ENCODE measurements at places on chromosomes 3 and 15.
A peak's percentile ranks its signal among the peaks of the same experiment; 100 is the strongest.

- peak; percentile 38 for DNase-seq
Measured at GRCh38 chr15:85489773-85490493, 109.5 kb downstream of the AKAP13 start.

DNA sequence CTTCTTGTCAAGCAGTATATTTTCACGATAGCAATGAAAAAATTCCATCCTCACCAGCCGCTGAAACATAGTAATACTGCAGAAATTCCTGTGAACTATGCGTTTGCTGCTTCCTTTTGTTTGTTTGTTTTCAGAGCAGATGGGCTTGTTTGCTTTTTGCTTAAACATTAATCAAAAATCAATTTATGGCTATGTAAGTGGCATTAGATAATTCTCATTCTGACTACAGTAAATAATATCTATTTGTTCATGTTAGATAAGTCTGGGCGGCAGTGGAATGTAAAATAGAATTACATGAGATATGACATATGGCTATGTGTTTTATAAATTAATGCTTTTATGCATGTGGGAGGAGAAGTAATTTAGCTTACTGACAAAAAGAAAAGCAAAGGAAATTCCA, 163.7 kb downstream of the PGPEP1L start:
- DNase-seq: no peak

GRCh38 chr3:112128843-112129727, 4.0 kb downstream of the GCSAM start:
- DNase-seq: no peak

DNA sequence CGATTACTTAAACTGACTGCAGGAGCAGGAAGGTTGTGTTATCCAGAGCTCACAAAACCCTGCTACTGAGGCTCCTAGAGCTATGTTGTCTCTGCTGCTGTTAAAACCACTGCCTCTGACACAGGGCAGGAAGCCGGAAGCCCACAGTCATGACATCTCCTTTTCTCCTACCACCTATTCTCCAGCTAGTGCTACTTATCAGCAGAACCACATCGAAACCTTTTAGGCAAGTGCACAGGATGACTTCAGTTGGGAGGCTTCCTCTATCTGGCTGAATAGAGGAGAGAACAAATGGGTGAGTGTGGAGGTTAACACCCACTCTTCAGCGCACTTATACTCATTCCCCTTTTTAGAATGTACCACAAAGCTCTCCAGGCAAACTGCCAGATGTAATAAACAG, 638.0 kb downstream of the OTOL1 start:
- DNase-seq: no peak

DNA sequence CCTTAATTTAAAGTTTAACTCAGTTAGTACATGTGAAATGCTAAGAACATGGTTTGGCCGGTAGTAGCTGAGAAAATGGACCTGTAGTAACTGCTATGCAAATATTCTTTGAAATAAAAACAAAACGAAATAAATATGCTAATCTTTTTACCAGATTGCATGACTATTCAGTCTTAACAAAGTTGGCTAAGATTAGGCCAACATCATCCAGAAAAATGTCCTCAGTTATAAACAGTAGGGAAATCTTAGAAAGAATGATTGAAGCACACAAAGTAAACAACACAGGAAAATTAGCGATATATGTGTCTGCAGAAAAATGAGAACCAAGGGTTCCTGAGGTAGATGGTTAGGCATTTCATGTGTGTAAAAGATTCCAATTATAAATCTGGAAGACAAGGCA, 832.1 kb downstream of the TUSC7 start:
- no peak for DNase-seq

DNA sequence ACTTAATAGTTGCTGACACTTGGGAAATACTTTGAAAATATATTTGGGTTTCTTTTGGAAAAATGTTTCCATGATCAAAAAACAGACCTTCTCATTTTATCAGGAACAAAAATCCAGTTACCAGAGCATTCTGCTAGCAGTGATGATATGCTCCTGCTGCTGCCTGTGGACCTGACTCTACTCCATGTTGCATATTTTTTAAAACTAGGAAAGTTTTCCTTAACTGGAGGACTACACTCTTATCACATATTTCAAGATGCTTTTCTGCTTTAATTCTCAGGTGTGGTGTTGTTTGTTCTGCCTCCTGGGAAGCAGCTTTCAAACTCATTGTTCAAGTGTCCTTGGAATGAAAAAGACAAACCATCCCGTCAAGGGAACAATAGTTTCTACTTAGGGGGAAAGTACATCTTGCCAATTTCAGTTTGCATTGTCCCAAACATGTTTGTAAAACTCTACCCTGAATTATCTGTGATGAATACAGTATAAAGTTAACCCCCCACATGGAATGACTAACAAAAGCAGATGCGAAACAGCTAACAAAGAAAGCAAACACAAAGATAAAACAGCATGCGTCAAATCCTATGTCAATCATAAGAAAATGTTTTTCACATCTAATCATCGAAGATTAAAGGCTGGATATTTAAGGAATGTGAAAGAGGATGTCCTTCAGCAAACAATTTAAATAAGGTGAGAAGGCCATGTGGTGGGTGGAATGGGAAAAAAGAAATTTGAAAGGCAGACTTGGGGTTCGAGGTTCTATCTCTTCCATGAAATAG, 40.1 kb upstream of the PSMD6 start:
- DNase-seq: no peak

DNA sequence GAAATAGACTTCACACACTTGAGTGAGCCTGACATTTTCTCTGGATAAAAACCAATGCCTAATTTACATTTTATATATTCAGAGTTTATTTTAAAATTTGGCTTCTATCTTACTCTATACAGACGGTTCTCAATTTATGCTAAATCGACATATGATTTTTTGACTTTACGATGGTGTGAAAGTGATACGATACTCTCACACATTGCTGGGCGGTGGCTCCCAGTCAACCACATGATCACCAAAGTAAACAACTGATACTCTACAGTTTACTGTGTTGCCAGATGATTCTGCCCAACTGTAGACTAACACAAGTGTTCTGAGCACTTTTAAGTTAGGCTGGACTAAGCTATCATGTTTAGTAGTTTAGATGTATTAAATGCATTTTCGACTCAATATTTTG, 25.1 kb upstream of the GADL1 start:
- no peak for DNase-seq

DNA sequence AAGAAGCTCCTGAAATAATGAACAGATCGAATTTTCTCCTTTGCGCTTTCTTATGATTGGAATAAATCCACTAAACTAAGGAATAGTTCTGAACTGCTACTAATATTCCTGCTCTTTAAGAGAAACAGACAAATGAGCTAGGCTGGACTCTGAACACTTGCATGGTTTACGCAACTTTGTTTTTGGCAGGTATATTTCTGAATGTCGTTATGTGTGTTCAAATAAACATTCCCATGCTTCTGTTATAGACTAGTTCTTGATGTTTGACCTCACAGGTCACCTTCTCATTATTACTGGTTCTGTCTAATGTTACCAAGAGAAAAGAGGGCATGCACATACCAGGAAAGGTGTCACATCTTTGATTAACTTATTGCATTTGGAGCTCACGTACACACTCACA, 418.2 kb downstream of the EPHB1 start:
- DNase-seq: no peak

DNA sequence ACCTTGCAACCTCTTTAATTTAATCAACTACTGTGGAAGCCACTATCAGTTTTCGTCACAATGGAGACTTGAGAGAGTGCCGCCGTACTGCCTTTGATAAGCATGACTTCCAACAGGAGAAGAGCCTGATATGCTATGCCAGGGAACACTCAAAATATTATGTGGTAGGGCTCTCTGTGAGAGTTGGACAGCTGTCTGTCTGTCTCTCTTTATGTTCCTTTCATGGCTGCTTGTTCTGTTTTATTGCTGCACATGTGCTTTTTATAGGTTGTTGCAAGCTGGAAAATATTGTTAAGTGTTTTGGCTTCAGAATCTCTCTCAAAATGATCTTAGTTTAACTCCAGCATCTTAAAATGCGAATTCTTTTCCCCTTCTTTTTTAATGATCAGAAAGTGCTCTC, 249.4 kb upstream of the RARB start:
- no peak for DNase-seq

DNA sequence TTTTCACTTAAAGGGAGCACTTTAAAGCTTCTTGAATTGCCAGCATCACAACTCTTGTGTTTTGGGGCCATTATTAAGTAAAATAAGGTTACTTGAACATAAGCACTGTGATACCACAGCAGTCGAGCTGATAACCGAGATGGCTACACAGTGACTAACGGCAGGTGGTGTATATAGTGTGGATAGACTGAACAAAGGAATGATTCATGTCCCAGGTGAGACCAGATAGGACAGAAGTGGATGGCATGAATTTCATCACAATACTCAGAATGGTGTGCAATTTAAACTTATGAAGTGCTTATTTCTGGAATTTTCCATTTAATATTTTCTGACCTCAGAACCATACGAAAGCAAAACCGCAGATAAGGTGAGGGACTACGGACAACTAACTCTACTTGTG, 40.2 kb downstream of the PBRM1 start:
- no peak for DNase-seq

DNA sequence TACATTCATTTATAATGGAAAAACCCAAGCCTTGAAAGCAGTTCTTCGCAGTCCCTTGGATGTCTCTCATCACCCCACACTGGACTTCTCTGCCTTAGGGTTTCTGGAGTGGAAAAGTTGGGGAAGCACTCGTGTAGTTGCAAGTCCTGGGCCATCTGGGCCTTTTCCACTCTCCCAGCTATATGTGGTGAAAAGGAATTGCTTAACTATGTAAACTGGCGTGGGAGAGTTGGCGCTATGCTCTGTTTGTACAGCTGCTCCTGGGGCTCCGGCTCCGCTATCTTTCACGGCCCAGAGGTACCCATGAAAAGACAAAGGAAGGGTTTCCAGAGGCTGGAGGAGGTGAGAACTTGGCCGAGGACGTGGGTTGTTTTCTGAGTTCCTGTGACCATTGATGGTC, 81.1 kb upstream of the MYZAP start:
- DNase-seq: no peak

DNA sequence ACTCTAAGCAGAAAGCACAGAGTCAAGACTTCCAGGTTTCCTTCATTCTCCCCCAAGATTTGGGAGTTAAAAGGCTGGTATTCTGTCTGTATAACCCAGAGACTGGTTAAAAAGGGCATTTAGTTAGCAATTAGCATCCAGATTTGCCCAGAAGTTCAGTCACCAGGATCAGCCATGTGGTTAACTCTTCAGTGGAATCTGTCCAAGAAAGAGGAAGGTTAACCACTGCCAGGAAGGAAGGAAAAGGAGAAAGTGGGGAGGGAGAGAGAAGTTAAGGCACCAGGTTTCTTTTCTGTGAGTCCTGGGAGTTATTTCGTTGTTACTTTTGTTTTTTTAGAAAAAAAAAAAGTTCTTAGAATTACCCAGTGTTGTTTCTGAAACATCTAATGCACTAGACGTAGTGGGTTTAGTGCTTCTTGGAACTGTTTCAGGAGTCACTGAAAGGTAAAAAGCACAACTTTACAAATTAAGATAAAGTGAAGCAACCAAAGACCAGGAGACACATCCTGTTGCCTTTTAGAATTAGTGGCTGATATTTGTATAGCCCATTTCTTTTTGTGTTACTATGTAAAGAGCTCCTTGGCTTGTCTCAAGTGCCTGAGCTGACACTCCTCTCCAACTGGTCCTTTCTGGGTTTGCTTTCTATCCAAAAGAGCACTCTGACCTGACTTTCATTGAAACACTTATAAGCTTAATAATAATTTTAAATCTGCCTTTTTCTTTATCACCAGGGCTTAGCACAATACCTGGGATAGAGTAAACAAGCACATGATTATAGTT, 128.6 kb downstream of the ABI3BP start:
- DNase-seq: peak; percentile 9

GRCh38 chr15:57692709-57693108, 13.8 kb upstream of the POLR2M start:
- no peak for DNase-seq

- no peak for DNase-seq
Measured at GRCh38 chr3:117723825-117724224, 1014.2 kb downstream of the TUSC7 start.

DNA sequence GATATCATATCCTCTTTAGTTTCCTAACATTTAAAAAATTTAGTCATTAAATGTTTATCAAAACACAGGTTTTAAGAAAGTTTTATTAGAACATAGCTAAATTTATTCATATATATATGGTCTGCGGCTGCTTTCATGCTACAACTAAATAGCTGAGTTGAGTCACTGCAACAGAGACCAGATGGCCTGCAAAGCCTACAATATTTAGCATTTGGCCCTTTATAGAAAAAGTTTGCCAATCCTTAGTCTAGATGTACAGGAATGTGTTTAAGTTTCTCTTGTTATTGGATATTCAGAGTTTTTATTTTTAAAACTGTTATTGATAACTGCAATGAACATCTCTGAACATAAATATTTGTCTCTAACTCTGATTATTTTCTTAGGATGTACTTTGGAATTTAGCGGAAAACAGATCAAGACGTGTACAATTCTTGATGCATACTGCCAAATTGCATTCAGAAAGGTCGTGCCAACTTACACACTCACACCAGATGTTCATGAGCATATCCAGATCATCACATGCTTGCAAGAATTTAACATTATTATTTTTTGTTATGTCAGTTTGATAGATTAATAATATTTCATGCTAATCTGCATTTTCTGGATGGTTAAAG, 157.9 kb downstream of the STAC start:
- DNase-seq: no peak

DNA sequence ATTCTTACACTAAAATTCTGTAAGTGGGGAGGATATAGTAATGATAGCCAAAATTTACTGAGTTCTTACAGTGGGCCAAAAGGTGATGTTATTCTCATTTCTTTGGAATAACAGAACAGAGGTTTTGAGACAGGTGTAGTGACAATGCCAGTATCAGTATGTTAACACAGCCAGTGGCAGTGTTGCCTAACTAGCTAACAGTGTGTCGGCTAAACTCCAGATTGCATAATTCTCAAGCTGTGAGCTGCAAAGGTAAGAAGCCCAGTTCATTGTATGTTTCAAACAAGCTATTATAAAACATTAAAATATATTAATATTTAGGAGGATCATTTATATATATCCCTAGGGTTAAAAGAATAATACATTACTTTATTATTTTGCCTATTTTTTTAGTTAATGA, 920 bp downstream of the SLC15A2 start:
- DNase-seq: no peak

- DNase-seq: no peak
Measured at GRCh38 chr15:85389772-85390171, 9.4 kb downstream of the AKAP13 start.

DNA sequence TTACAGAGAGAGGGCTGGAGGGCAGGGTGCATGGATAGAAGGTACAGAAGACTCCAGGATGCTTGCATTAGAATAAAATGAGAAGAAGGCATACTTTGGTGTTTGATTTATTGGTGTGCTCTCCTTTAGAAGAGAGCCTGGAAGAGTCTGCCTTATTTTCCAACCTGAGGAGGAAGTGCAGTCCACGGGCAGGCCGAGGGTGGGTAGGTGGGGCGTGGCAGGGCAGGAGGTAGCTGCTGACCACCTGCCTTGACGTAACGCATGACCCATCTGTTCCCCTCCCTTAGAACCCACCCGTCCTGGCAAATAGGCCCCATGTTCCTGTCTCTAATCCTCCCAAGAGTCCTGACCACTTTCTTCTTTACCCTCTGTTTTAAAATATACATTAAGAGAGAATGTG, 222.3 kb upstream of the LYSMD4 start:
- DNase-seq: no peak

GRCh38 chr3:88151358-88151757, 1.6 kb downstream of the C3orf38 start:
- peak; percentile 12 for DNase-seq

GRCh38 chr3:64489361-64490044, 198.3 kb downstream of the ADAMTS9 start:
- peak; percentile 86 for DNase-seq

Measured in kidney tubule cell (primary cell).